NCI-H1105 treated with DMSO at 0.1 percent for 48 hours (cell line): ENCODE measurements at places on chromosomes 12 and 14.

DNA sequence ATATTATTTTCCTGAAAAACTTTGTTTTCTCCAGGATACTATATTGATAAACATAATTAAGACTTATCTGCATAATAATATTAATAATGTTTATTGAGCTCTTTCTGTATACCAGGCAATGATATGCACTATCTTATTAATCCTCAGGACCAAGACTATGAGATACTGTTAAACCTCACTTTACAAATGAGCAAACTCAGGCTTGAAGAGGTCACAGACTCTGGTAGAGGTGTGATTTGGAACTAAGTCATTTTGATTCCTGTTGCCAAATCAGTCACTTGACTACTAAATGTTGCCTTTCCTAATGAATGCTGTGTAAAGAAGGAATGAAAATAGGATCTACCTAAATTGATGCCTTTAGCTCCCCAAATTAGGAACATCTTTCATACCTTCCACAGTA, 7.3 kb downstream of the SLC39A9 start:
- DNase-seq: no peak

DNA sequence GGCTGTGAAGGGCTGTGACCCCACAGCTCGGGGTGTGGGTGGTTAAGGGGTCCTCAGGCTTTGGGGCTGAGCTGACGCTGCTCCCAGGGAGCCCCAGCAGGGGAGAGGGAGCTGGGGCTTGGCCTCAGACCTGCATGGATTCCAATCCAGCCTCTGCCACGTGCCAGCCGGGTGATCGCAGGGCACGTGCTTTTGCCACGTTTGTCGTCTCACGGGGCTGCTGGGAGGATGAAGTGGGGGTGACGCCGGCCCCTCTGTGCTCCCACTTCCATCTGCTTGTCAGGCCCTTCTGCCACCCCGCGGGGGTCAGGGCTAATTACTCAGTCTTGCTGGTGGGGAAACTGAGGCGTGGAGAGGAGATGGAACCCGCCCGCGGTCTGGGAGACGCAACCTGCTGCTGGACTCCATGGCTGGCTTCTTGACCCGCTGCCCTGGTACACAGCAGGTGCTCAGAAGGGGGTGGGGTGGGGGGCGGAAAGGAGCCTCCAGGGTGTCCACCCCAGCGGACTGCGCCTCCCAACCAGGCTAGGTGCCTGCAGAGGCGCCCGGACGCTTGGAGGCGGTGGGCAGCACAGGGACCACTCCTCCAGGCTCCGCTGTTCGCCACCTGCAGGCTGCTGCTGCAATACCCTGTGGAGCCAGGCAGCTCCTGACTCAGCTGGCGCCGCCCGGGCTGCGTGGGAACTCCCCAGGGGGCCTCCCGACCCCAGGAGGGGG, 36.4 kb upstream of the PRIMA1 start:
- no peak for DNase-seq

DNA sequence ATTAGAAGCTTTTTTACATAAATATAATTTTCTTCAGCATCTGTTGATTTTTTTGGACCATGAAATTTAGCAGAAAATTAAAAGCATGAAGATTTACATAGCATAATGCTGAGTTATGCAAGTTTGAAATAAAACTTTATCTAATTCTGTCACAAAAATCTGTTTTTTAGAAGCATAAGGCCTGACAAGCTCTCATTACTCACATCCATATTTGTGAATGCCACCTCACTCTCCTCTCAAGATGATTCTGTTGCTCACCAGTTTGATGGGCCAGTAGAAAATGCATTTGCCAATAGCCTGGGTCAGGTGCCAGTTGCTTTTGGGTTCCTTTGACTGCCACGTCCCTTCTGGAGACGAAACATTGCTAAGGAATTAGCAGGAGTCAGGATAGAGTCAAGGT, 181.5 kb upstream of the ATP2B1 start:
- no peak for DNase-seq

DNA sequence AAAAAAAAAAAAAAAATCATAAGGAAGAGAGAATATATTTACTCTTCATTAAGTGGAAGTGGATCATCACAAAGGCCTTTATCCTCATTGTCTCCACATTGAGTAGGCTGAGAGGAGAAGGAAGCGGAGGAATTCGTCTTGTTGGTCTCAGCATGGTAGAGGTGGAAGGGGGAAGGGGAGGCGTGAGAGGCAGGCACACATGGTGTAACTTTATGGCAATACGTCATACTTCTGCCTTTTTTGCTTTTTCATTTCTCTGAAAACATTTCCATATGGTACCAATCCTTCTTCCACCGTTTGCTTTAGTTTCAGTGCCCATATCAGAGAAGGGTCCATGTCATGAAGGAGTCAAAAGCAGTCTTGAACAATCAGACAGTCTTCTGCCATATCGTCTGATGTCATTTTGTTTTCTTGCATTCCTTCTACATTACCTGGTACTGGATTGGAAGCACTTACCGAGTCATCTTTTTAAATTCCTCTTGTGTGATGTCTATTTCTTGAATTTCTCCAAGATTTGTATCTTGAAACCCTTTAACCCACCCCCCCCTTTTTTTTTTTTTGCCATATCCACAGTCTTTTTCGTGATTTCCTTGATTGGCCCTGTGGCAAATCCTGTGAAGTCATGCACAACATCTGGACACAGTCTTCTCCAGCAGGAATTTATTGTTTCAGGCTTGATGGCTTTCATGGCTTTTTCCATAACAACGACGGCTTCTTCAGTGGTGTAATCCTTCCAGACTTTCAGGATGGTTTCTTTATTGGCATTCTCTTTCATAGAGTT, 8.9 kb downstream of the FUT8 start:
- no peak for DNase-seq
